Testis (tissue), 5 donors: ENCODE measurements at places on chromosomes 3 and 15. TPM values are rescaled to one million over a fixed set of nuclear protein-coding genes. Genes with fewer than 3 reads are reported as not detected.

GRCh38 chr3:124209426-124209825, 217.5 kb upstream of the ROPN1 start:
- DNase-seq: no peak
- H3K27ac ChIP-seq: no peak overlapping the region
- H3K27me3 ChIP-seq: no peaks in the 10 kb centered on the region
- no peaks in the 10 kb centered on the region for H3K4me1 ChIP-seq
- H3K36me3 ChIP-seq: no peaks in the 10 kb centered on the region

Gene PRR20G
- 12.8 TPM for total RNA-seq

Gene NANOGP8
- 6.0 TPM for total RNA-seq

Gene CP
- total RNA-seq: 10.3 TPM

Gene TMEM108
- 13.9 TPM for total RNA-seq
